ENCODE measurements at places on chromosomes 16 and 17.

DNA sequence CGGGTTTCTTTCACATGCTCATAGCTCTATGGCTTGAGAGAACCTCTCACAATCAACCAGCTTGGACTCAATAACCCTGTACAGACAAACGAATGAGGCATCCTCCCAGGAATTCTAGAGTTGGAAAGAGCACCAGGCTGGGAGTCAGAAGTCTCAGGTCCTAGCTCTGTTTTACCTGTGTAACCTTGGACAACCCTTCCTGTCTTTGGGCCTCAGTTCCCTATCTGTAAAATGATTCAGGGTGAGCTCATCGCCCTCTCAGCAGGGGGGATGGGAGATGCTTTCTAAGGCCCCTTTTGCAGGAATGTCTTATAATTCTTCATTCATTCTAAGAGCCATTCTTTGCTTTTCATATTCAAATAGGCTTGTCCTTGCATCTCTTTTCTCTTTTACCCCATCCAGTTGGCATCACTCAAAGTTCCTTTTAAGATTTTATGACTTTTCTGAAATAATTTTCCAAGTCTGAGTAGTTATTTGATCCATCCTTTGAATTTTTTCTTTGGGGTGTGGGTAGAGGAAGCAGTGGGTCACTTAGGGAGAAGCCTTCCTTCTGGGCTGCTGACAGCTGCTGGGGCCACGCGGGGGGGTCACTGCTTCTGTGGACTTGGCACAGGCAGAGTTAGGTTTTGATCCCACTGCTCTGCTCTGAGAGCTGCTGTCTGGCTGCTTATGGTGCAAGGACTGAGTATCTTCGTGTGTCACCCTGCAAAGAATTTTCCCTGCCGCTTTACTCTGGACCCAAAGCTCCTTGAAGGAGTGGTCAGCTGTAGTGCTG, 102.7 kb downstream of the UTP18 start:
- no peak for DNase-seq

DNA sequence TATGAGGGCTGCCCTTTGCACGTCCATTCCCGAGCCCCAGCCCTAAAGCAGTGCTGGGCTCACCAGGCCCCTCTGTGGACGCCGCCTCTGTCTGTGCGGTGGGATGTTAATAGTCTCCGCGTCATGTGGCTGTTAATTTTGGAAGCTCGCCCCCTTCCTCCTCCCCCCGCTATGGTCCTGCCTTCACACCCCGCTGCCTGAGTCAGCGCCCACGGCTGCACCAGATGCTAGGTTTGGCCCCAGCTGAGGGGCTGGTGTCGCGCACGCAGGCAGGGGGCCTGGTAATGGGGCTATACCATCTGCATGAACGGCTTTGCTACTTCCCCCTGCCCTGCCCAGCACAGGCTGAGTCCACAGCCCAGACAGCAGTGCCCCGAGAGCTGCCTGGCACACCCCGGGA, 4.1 kb upstream of the SSTR5 start:
- no peak for DNase-seq

GRCh38 chr17:80824549-80825470, 166.8 kb upstream of the CHMP6 start:
- DNase-seq, result no peak

- DNase-seq, result peak; percentile 20
Measured at GRCh38 chr16:24645739-24646645, 83.5 kb upstream of the TNRC6A start.

DNA sequence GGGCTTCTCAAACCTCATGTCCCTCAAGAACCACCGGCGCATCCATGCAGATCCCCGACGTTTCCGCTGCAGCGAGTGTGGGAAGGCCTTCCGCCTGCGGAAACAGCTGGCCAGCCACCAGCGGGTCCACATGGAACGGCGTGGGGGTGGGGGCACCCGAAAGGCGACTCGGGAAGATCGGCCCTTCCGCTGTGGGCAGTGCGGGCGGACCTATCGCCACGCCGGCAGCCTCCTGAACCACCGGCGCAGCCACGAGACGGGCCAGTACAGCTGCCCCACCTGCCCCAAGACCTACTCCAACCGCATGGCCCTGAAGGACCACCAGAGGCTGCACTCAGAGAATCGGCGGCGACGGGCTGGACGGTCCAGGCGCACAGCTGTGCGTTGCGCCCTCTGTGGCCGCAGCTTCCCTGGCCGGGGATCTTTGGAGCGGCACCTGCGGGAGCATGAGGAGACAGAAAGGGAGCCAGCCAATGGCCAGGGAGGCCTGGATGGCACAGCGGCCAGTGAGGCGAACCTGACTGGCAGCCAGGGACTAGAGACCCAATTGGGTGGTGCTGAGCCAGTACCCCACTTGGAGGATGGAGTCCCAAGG, 5.9 kb downstream of the ZNF646 start:
- no peak for DNase-seq

DNA sequence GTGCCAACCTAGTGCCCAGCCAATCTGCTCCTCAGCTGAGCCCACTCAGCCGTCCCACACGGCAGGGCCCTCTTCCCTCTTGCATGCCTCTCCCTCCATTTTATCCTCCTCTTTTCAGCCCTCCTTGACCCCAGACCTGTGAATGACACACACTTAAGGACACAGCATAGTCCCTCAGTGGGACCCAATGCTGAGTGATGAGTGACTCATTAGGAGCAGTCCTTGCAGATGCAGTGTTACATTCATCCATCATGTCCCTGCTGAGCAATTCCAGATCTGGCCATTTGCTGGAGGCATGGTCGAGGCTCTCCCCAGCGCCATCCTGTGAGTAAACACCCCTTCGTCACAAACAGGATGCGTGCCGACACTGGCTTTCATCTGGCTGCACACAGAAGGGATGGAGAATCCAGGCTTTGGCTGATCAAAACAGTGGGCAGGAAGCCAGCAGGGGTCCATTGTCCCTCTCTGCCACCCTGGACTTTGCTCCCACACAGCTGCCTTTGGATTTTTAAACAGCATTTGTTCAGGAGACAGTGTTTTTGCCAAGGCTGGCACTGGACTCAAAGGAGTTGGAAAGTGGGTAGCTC, 122.6 kb downstream of the AXIN2 start:
- DNase-seq, result no peak

- DNase-seq, result peak; percentile 58
Measured at GRCh38 chr16:69848637-69849545, 86.8 kb downstream of the WWP2 start.

- no peak for DNase-seq
Measured at GRCh38 chr17:43787728-43788127, 7.5 kb downstream of the CFAP97D1 start.

GRCh38 chr17:50170662-50171370, 5.0 kb downstream of the SGCA start:
- DNase-seq, result no peak

GRCh38 chr16:87344165-87344930, 27.2 kb upstream of the C16orf95 start:
- DNase-seq, result no peak

- no peak for DNase-seq
Measured at GRCh38 chr17:34626121-34626681, 46.8 kb downstream of the TMEM132E start.

- no peak for DNase-seq
Measured at GRCh38 chr17:9973669-9974447, 68.8 kb upstream of the RCVRN start.

DNA sequence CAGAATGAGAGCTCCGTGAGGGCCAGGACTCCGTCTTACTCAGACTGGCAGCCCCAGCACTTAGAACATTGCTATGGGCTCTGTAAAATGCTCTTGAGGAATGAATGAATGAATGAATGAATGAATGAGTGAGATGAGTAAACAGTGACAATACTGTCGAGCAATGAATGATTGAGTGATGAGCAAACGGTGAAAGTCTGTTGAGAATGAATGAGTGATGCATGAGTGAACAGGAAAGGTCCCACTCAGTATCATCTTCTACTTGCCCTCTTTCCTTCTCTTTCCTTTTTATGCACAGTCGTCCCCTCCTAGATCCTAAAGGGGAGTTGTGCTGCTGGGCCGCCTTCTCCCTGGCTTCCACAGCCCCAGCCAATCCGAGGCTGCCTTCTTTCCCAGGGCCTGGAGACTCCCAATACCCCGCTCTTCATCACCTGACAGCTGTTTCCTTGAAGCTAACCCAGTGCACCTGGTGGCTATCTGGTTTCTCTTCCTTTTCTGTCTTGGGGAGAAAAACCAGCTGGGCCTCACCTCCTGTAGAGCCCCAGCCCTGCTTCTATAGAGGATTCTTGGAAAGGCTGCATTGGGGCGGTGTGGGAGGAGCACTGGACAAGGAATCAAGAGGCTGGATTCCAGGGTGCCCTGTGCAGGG, 32.7 kb upstream of the CACNG1 start:
- DNase-seq, result no peak

GRCh38 chr17:43907425-43907981, at the start of gene MPP2:
Gene MPP2 (minus strand): TSS chr17:43907536. CDS start chr17:43904460, 3,076 bp downstream.
- peak; percentile 25 for DNase-seq

DNA sequence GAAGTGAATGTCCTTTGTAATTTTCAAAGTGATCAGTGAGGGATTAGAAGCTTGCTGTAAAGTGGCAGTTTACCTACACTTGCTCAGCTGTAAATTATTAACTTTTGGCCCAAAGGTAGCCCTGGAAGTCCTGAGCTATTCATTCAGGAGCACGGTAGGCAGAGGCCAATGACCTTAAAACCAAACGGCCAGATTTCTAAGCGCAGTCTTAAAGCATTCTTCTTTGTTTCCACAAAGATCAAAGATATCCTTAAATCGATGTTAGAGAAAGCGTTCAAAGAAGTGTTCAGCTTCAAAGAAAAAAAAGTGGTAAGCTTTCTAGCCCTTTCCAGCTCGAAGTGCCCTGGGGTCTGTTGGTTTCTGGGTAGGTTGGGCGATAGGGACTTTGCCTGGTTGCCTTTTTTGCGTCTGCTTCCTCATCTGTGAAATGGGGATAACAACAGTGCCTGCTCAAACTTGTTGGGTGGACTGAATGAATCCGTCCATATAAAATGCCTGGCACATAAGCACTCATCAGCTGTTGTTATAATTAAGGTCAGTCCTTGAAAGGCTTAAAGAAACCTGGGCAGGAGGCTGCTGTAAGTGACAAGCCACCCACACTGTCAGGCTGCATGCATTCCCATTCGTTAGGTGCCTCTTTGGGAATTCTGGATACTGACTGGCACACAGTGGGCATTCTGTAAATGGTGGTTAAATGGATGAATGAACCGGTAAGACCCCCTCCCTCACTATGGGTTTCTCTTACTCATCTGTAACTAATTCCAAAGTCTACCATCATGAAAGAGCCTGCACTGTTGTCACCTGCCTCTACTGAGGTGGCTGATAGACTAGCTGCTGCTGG, 113.2 kb downstream of the PRKCA start:
- DNase-seq, result no peak

DNA sequence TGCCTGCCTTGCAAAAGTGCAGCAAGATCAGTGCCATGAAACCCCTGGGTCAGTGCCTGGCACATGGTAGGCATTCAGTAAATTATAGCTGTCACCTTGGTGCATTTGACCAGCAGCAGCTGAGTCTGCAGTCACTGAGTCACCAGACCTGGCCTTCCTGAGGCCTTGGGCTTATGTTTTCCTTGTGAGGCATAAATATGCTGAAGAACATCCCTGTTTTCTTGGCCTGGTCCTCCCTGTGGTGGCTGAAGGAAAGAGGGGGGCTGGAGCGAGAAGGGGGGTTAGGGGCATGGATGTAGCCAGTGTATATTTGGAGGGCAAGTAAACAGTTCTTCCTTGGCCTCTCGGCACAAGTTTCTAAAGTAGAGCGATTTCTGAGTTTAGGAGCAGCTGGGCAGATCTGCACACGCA, 26.5 kb downstream of the EPN2 start:
- no peak for DNase-seq

- peak; percentile 34 for DNase-seq
Measured at GRCh38 chr17:48051706-48052486, 3.7 kb downstream of the NFE2L1 start.

- DNase-seq, result no peak
Measured at GRCh38 chr17:57623620-57624019, 121.5 kb downstream of the CCDC182 start.

GRCh38 chr16:73199214-73199613, 151.3 kb upstream of the ZFHX3 start:
- DNase-seq, result no peak

DNA sequence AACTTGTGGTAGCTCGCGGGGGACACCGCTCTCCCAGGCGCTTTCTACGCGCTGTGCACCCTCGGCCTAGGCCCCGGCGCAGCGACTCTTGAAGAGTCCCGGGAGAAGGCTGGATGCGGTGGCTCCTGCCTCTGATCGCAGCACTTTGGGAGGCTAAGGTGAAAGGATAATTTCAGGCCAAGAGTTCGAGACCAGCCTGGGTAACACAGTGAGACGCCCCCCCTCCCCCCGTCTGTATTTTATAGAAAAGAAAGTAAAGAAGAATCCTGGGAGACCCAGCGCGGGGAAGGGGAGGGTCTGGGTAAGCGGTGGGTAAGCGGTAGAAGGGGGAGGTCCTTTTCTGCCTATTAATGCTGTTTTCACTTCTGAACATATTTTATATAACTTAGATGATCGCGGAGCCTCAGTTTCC, 486 bp upstream of the PLLP start:
- no peak for DNase-seq

DNA sequence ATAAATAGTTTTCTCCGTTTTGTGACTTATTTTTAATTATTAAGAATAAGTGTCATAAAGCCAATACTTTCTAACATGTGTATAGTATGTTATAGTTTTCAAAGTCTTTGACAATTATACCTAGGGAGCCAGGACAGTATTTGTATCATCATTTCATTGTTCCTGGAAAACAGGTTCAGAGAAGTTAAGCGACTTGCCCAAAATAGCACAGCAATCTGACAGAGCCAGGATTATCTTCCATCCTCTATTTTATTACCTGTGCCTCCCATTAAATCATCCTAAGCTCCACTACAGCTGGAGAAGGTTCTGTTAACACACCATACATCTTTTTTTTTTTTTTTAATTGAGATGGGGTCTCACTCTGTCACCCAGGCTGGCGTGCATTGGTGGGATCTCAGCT, 718.4 kb downstream of the MAF start:
- no peak for DNase-seq

DNA sequence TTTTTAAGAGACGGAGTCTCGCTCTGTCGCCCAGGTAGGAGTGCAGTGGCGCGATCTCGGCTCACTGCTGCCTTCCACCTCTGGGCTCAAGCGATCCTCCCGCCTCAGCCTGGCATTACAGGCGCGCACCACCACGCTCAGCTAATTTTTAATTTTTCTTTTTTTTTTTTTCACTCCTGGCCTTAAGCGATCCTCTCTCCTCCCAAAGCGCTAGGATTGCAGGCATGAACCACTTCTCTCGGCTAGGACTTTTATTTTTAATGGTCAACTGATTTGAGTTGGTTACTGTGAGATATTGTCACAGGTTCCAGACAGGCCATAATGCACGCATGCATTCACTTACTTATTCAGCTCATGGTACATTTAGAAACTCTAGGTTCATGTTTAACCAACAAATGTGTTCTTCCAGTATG, 888 bp downstream of the PIGW start:
- no peak for DNase-seq

GRCh38 chr16:56360117-56361008, 65.0 kb downstream of the AMFR start:
- no peak for DNase-seq

GRCh38 chr17:61221597-61222471, 177.8 kb upstream of the TBX2 start:
- no peak for DNase-seq

Data from tibial nerve (tissue), 4 donors.